ENCODE measurements at places on chromosomes 2 and 18. TPM values are rescaled to one million over a fixed set of nuclear protein-coding genes. Genes with fewer than 3 reads are reported as not detected.

DNA sequence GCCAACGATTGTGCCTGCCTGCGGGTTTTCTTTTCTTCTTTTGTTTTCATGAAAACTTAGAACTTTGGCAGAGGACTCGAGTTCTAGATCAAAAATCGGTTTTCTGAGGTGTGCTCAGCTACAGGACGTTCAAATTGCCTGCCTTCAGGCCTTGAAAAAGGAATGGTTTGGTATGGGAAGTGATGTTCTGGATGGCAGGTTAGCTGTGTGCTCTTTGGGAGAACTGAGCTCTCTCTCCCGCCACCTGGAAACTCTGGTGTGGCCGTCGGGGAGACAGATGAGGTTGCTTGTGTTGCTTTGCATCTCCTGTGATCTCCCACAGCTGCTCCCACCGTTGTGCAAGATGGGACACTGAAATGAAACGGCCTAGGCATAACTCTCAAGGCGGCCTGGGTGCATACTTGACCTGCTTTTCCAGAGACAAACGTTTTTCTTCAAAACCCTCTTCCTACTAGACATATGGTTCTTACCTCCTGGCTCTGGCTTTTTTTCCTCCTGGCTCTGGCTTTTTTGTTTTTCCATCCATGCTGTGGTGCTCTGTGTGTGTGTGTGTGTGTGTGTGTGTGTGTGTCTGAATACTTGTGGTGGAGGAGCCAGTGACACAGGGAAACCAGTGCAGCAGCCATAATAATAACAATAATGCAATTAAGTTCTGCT is 2.0 kb downstream of the FMNL2 start:
- no peaks in the 10 kb centered on the region for H3K36me3 ChIP-seq
- H3K4me1 ChIP-seq = peaks cover 17% of the 10 kb centered on the region
- DNase-seq = no peak

DNA sequence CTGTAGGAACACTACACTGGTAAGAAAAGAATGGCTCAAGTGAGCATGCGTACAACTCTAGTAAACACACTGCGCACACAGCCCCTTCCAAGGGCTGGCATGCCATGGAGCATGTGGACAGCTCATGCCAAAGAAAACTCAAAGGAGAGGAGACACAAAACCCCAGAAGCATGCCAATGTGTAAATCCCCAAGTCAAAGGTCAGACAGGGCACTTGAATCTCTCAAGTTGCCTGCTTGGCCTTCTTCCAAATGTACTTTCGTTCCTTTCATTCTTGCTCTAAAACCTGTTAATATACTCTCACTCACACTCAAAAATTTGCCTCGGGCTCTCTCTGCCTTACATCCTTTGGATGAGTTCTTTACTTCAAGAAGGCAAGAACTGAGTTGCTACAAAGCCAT is 365.3 kb downstream of the NBAS start:
- no peak for DNase-seq
- H3K27ac ChIP-seq = no peak overlapping the region
- no peaks in the 10 kb centered on the region for H3K36me3 ChIP-seq
- H3K27me3 ChIP-seq = no peaks in the 10 kb centered on the region

- no peaks in the 10 kb centered on the region for H3K27me3 ChIP-seq
- no peak overlapping the region for H3K4me3 ChIP-seq
- H3K36me3 ChIP-seq = no peaks in the 10 kb centered on the region
These were observed 103.0 kb downstream of the KYNU start for GRCh38 chr2:142980246-142981068.

- H3K4me3 ChIP-seq = peak within 1 kb of the TSS; percentile 83
- peak; percentile 98 for DNase-seq
- H3K36me3 ChIP-seq = no peaks in the 10 kb centered on the region
- no peaks in the 10 kb centered on the region for H3K27me3 ChIP-seq
These were observed at the start of gene RND3 for GRCh38 chr2:150487537-150488429. RND3 (minus strand) TSS chr2:150487667; CDS start chr2:150487417, 250 bp downstream.

Gene UGT1A10
- total RNA-seq = not detected

DNA sequence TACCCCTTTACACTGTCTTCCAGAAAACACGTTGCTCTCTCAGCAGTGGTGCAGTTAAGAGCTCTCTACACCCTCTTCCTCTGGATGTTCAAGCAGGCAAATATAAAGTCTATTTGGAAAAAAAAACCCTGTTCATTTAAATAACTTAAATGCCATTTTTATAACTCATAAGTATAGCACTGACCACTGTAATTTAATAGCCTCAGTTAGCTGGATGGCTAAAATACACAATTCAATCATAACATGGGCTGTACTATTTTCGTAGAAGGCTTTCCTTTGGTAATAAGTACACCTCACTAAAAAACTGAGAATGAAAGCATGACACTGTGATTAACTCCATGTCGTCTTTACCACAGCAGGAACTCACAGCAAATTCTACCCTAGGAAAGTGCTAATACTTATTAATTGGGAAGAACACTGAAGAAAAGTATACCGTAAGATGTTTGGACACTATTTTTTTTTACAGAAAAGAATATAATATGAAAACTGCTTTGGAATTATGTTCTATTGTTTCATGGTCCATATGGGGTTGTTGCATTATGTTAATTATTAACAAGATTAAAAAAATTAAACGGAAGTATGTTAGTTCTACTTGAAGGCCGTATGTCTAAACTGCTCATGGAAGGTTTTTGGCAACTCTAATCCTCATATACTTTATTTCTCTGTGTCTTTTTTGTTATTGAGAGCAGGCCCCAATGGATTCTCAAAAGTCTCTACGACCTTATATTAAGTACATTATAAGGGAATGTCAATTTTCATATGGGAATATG is 269.1 kb downstream of the ZNF385B start:
- H3K36me3 ChIP-seq = no peaks in the 10 kb centered on the region
- peaks cover 6% of the 10 kb centered on the region for H3K4me1 ChIP-seq
- no peak overlapping the region for H3K4me3 ChIP-seq

DNA sequence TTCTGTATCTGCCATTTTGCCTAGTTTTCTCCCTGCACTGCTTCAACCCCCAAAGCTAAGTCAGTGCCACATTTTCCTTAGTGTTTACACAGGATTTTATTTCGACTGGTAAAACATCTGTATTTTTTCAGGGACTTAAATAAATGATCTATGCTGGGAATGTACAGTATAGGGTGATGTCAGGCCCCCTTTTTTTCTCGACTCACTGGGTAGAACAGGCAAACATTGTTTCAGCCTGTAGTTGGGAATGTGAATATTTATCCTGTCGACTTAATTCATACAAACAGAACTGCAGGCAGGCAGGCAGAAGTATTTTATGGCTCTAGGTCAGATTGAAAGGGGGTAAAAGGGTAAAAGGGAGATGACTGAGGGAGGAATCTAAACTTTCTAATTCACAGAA is 123.5 kb upstream of the ZFP36L2 start:
- no peaks in the 10 kb centered on the region for H3K4me1 ChIP-seq
- DNase-seq = no peak
- no peaks in the 10 kb centered on the region for H3K36me3 ChIP-seq
- H3K4me3 ChIP-seq = no peak overlapping the region
- no peak overlapping the region for H3K27ac ChIP-seq
- no peaks in the 10 kb centered on the region for H3K27me3 ChIP-seq

DNA sequence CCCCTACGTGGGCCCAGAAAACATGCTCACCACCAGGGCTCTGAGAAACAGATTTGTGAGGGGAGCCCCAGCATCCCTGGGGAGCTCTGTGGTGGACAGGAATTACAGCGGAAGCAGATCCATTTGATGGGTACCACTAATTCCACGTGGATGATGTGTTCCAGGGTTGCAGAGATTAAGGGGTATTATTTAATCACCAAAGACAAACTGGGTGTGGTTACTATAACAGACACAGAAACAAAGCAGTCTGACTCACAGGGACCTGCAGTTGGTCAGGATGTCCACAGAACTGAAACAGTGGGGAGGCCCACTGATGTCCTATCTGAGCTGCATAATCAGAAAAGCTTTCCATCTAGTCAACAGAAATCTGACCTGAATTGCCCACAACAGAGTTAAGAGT is 65.8 kb downstream of the PSMG2 start:
- DNase-seq = no peak
- H3K27ac ChIP-seq = no peak overlapping the region
- no peak overlapping the region for H3K4me3 ChIP-seq
- no peaks in the 10 kb centered on the region for H3K36me3 ChIP-seq
- H3K27me3 ChIP-seq = no peaks in the 10 kb centered on the region
- H3K4me1 ChIP-seq = peaks cover 2% of the 10 kb centered on the region

GRCh38 chr2:79849241-79849640 is 336.4 kb downstream of the CTNNA2 start:
- H3K27me3 ChIP-seq = no peaks in the 10 kb centered on the region
- DNase-seq = no peak
- no peak overlapping the region for H3K27ac ChIP-seq
- no peak overlapping the region for H3K4me3 ChIP-seq

DNA sequence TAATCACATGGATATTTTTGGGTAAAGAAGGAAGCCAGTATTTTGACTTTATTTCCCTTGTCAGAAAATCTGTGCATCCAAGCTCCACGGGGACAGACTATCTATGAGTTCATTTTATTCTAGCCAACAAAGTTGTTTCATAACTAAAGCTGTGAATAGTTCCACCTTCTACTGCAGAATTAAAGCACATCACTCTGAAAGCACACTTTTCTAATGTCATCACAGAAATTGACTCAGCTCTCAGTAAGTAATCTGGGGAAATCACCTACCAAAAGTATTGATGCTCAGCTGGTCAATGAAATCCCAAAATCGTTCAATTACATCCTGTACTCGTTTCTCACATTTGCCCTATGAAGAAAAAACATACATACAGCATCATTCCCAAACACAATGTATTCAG is 19.1 kb downstream of the IAH1 start:
- no peaks in the 10 kb centered on the region for H3K4me1 ChIP-seq
- H3K36me3 ChIP-seq = peaks cover 40% of the 10 kb centered on the region
- DNase-seq = no peak
- H3K27ac ChIP-seq = no peak overlapping the region

GRCh38 chr18:48541026-48541746 is 2.4 kb downstream of the CTIF start:
- no peak for DNase-seq
- H3K27me3 ChIP-seq = no peaks in the 10 kb centered on the region
- H3K4me1 ChIP-seq = peaks cover 40% of the 10 kb centered on the region
- no peaks in the 10 kb centered on the region for H3K36me3 ChIP-seq

GRCh38 chr2:240579771-240580614 is 6.5 kb upstream of the CAPN10 start:
- H3K4me1 ChIP-seq = peaks cover 55% of the 10 kb centered on the region
- H3K4me3 ChIP-seq = peak overlapping the region; percentile 40
- DNase-seq = peak; percentile 77
- no peaks in the 10 kb centered on the region for H3K27me3 ChIP-seq

All from HCT116 (cell line).